SK-MEL-5 (cell line): ENCODE measurements at places on chromosomes 16 and 17. TPM values are rescaled to one million over a fixed set of nuclear protein-coding genes. Genes with fewer than 3 reads are reported as not detected.

- DNase-seq, result no peak
Measured at GRCh38 chr17:78306913-78307312, 53.0 kb downstream of the SOCS3 start.

- DNase-seq, result no peak
Measured at GRCh38 chr16:70676675-70677498, 9.0 kb downstream of the MTSS2 start.

- no peak for DNase-seq
Measured at GRCh38 chr17:57902117-57902799, 52.4 kb upstream of the MRPS23 start.

FN3K gene
- 1.1 and 1.7 TPM in 2 replicates for total RNA-seq
